ENCODE measurements at places on chromosomes 1 and 21. TPM values are rescaled to one million over a fixed set of nuclear protein-coding genes. Genes with fewer than 3 reads are reported as not detected.

DNA sequence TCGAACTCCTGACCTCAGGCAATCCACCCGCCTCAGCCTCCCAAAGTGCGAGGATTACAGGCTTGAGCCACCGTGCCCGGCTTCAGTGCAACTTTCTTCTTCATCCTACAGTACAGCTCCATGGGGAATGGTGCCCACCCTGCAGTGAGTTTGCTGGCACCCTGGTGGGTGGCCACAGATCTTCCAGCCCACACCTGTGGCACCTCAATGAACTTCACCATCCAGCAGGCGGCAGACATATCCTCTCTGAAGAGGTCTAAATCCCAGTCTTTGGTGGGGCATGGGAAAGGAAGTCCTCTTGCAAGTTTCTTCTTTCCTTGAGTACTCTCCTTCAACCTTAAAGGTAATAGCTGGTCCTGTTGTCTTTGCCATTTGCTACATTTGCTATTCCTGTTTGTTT, 18.1 kb upstream of the ZBTB8A start:
- DNase-seq: no peak
- H3K27me3 ChIP-seq: no peaks in the 10 kb centered on the region
- peak overlapping the region; percentile 30 for H3K4me3 ChIP-seq
- H3K4me1 ChIP-seq: peaks cover 11% of the 10 kb centered on the region
- H3K36me3 ChIP-seq: no peaks in the 10 kb centered on the region
- H3K27ac ChIP-seq: no peak overlapping the region

GRCh38 chr1:207397525-207397926, 56.6 kb upstream of the CR2 start:
- no peak overlapping the region for H3K4me3 ChIP-seq
- H3K27me3 ChIP-seq: no peaks in the 10 kb centered on the region
- H3K27ac ChIP-seq: no peak overlapping the region
- no peak for DNase-seq
- no peaks in the 10 kb centered on the region for H3K4me1 ChIP-seq

GRCh38 chr21:42299324-42300044, 15.7 kb downstream of the TFF3 start:
- no peak overlapping the region for H3K27ac ChIP-seq
- no peak overlapping the region for H3K4me3 ChIP-seq
- peak; percentile 59 for DNase-seq
- H3K4me1 ChIP-seq: peaks cover 15% of the 10 kb centered on the region

- H3K4me1 ChIP-seq: peaks cover 16% of the 10 kb centered on the region
- no peak overlapping the region for H3K4me3 ChIP-seq
- H3K36me3 ChIP-seq: no peaks in the 10 kb centered on the region
- H3K27ac ChIP-seq: peak overlapping the region; percentile 80
Observed at GRCh38 chr1:85465786-85466134, 801 bp upstream of the DDAH1 start.

- H3K36me3 ChIP-seq: no peaks in the 10 kb centered on the region
- H3K27ac ChIP-seq: no peak overlapping the region
- no peak for DNase-seq
- H3K27me3 ChIP-seq: no peaks in the 10 kb centered on the region
- no peak overlapping the region for H3K4me3 ChIP-seq
Observed at GRCh38 chr1:12296016-12296415, 66.2 kb downstream of the VPS13D start.

DNA sequence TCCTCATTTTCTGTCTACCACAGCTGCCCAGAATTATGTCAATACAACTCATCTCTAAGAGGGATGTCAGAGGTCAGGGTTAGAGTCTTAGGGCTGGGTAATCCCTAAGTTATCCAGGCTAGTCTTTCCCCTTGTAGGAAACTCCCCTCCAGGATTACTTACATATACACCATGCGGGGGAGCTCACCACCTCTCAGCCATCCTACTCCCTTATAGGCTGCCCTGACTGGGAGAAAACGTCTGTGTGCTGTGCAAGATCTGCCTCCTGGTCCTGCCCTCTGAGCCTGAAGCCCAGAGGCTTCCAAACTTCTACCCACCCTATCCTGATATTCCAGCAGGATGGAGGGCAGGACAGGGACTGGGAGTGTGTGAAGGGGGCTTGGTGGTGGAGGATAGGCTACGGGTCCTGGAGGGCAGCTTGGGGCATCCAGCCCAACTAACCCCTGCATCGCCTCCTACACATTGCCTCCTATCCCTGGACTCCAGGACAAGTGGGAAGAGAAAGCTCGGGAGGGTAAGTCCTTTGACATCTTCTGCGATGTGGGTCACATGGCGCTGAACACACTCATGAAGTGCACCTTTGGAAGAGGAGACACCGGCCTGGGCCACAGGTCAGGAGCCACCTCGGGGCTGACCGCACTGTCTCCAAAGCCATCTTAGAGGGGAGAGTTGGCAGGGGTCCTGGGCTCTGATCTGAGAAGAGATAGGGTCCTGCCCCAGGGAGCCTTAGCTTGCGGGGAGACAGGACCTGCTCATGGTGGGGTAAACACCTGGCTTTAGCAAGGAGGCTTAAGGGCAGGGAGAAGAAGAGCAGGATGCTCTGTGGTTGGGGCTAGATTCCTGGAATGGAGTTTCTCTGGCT, 14.4 kb downstream of the CYP4B1 start:
- H3K27me3 ChIP-seq: no peaks in the 10 kb centered on the region
- no peaks in the 10 kb centered on the region for H3K4me1 ChIP-seq
- no peak for DNase-seq
- no peak overlapping the region for H3K4me3 ChIP-seq
- no peak overlapping the region for H3K27ac ChIP-seq
- no peaks in the 10 kb centered on the region for H3K36me3 ChIP-seq

Gene OPN3
- total RNA-seq: 27.3 TPM

Gene SV2A
- 3.3 TPM for total RNA-seq

Measured in left lung (tissue), 14 donors.